ENCODE measurements at places on chromosomes 5 and 9.

GRCh38 chr5:35938568-35939227, at the start of gene CAPSL:
Gene CAPSL (minus strand): TSS chr5:35938622. CDS start chr5:35921120, 17,502 bp downstream.
- DNase-seq = peak; percentile 61

DNA sequence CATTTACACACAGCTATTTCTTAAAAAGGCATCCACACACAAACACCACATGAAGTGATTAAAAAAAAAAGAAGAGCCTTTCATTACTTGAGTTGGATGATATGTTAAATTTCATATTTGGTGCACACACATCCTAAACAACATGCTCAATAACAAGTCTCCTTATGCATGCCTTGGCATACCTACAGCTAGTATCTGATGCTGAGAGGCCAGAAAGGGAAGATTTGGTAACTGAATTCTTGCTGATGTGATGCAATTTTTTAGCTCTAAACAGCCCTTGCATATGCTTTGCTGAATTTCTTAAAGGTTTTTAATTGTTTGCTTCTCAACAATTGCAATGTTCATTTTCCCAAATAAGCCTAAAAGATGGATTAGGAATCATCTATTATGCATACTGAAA, 338.8 kb downstream of the ARL15 start:
- DNase-seq = no peak

- no peak for DNase-seq
Measured at GRCh38 chr5:74378464-74378863, 262.1 kb downstream of the ENC1 start.

GRCh38 chr5:83313436-83313835, 158.1 kb upstream of the VCAN start:
- DNase-seq = peak; percentile 74

- no peak for DNase-seq
Measured at GRCh38 chr9:13078164-13078563, 201.3 kb downstream of the MPDZ start.

DNA sequence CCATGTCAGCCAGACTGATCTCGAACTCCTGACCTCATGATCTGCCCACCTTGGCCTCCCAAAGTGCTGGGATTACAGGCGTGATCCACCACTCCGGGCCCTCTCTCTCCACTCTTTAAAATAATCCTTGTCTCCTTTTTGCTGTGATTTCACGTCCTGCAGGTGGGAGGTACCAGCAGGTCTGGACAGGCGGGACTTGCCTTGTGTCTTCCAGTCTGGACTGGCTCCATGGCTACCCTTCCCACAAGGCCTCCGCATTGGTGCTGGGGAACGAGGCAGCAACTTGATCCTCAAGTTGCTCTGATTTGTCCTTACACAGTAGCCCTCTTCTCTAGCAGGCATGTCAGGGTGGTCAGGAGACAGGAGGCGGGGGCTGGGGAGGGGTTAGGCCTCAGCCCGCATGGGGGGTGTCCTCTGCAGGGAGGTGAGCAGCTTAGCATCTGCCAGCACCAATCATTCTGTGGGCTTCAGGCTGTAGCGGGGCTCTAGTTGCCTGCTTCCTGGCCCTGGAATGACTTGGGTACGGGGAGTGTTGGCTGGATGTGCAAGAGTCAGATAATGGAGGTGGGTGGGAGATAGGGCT, 54.3 kb downstream of the TENT4A start:
- no peak for DNase-seq

DNA sequence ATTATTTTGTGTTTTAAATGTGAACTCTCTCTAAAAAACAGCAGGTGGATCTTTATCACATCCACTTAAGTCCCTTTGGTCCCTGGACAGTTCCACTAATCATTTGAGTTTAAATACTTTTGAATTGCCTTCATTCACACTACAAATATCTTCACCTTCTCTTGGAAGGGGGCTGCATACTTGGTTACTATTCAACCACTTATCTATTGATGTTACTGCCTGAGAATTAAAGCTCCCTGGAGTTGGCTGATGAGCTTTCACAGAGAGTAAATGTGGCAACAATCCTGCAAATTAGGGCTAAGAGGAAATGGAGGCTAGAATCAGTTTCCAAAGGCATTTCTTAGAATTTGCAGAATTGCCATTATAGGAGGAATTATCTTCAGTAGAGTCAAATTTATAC, 180.4 kb downstream of the ST8SIA4 start:
- DNase-seq = no peak

DNA sequence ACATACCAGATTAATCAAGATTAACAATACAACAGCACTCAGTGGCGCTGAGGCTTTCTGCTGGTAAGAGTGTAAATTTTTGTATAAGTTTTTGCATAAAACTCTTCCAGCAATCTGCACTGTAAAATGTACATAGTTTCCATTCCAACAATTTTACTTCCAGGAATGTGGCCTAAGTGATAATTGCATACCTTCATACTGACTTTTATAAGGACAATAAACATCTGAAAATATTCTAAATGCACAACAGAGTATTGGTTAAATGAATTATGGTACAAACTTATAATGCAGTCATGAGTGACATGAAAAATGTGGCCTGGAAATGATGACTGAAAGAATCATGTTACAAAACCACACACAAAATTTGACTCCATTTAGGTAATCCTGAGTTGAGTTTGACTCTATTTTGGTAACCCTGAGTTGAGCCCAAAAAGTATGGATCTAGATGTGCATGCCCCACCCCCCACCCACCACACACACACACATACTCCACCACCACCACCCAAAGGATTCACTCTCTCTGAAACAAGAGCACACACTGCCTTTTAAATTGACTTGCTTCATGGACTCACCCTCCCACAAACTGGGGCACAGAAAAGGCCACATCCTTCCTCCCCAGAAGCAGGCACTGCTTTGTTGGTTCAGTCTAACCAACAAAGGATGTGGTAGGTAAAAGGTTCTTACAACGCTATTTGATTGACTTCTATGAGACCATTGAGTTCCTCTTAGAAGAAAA, 137.6 kb downstream of the SUSD1 start:
- peak; percentile 98 for DNase-seq

- peak; percentile 1 for DNase-seq
Measured at GRCh38 chr5:146744068-146744745, 134.3 kb downstream of the PPP2R2B start.

DNA sequence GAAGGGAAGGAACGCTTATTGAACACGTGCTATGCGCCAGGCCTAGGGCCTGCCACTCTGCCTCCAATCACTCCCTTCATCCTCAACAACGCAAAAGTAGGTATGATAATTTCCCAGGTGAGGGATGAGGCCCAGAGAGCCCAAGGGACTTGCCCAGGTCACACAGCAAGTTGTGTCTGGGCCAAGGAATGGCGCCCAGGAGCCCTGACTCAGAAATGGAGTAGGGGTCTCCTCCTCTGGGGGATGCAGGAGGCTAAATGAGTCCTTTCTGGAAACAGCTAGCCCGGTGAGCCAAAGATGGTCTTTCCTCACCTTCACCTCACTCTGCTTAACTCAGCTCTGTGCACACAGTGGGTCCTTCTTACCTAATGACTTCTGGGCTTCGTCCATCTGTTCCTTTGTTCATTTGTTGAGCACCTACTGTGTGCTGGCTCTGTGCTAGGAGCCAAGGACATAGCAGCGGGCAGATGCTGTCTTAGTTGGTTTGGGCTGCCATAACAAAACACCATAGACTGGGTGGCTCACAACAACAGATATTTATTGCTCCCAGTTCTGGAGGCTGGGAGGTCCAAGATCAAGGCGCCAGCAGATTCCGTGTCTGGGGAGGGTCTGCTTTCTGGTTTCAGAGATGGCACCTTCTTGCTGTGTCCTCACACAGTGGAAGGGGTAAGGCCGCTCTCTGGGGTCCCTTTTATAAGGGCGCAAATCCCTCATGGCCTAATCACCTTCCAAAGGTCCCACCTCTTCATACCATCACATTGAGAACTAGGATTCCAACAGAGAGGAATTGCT, 22.3 kb upstream of the NEURL1B start:
- no peak for DNase-seq

GRCh38 chr5:74063346-74063745, 437.4 kb downstream of the ARHGEF28 start:
- DNase-seq = no peak

DNA sequence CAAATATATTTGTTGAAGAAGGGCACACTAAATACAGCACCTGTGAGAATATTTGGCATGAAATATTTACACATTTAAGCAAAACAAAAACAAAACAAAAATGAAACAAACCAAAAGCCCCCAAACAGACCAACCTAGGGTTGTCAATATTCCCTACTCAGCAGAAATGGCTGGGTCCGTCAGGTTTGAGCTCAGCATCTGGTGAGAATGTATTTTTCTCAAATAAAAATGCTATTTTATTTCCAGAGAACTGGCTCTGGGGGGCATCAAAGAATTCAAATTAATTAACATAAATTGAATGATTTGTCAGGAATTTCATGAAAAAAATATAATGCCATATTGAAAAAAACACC, 142.8 kb upstream of the COL5A1 start:
- DNase-seq = no peak

GRCh38 chr9:121852241-121852640, 200.8 kb downstream of the DAB2IP start:
- no peak for DNase-seq

DNA sequence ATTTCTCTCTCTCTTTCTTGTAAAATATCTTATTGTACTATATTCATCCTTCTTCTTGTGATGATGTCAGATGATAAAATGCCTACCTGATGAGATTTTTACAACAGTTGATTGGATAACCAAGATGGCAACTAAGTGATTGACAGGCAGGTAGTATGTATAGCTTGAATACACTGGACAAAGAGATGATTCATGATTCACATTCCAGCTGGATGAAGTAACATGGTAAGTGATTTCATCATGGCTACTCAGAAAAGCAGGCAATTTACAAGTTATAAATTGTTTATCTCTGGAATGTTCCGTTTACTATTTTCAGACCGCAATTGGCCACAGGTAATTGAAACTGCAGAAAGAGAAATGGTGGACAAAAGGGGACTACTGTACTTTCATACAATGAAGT, 1471.7 kb upstream of the C9orf72 start:
- DNase-seq = no peak

GRCh38 chr5:671459-672328, 21.5 kb downstream of the TPPP start:
- DNase-seq = peak; percentile 54

DNA sequence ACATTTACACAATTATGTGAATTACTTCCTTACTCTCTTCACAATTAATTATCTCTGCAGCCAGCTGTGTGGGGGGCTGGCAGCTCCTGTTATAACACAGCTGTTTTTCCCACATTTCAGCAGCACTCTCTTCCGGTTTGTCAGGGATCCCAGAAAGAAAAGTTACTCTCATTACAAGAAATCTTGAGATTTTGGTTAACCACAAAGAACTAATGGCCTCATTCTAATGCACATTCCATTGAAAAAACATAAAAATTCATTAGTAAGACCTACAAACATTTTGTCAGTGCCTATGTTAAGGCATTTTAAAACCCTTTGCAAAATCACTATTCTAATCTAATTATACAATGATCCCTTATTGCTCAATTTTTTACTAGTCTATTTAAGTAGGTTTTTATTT, 64.1 kb downstream of the PDE4D start:
- peak; percentile 85 for DNase-seq

- no peak for DNase-seq
Measured at GRCh38 chr5:17665836-17666235, 31.6 kb downstream of the TAF11L14 start.

GRCh38 chr9:32161720-32162119, 222.7 kb upstream of the ACO1 start:
- no peak for DNase-seq

- DNase-seq = peak; percentile 50
Measured at GRCh38 chr5:68680366-68680765, 413.4 kb upstream of the SLC30A5 start.

- peak; percentile 65 for DNase-seq
Measured at GRCh38 chr5:131272307-131272706, 8.5 kb downstream of the CDC42SE2 start.

GRCh38 chr9:127463911-127464310, 12.6 kb downstream of the LRSAM1 start:
- DNase-seq = no peak

DNA sequence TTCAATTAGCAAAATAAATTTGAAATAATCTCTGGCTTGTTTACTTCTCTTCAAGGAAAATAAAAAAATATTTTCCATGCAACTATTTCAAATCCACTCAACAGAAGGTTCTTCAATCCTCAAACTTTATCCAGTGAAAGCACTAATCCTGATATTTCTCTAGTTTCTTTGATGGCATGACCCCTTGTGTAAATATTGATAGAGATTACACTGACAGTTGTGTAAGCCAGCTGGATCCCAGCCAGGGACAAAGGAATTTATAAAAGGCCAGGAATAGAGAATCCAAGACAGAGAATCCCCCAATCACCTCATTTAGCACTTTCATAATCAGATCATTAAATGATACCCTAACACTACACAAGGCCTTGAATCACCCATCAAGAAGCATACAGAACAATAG, 135.2 kb downstream of the GNA14 start:
- DNase-seq = peak; percentile 26

DNA sequence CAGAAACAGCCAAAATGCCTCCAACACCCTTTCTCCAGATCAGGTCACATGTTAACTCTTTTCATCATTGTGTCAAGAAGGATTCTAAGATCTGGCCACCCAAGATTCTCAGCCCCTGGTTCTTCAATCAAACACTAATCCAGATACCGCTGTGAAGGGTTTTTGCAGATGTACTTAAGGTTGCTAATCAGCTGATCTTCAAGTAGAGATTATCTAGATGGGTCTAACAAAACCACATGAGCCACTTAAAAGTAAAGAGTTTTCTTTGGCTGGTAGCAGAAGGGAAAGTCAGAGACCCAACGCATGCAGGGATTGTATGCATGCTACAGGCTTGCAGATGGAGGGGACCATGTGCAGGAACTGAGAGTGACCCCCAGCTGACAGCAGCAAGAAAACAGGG, 267.9 kb downstream of the CDK5RAP2 start:
- DNase-seq = no peak

DNA sequence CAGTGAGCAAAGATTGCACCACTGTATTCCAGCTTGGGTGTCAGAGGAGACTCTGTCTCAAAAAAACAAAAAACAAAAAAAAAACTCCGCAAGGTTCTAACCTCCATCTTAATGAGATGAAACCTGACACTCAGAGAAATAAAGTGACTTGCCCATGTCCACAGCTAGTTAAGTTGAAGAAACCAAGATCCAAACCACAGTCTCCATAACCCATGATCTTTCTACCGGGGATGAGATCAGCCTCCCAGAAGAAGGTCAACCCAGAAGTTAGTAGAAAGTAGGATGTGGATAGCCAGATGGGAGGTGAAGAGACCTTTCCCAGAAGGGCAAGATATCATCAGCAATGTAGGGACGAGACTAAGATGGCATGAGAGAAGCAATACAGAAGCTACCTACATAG, 140.4 kb upstream of the ADRA1B start:
- no peak for DNase-seq

GRCh38 chr9:130483371-130483971, 38.7 kb downstream of the ASS1 start:
- no peak for DNase-seq

GRCh38 chr5:146630472-146630871, 114.5 kb upstream of the GPR151 start:
- DNase-seq = no peak

DNA sequence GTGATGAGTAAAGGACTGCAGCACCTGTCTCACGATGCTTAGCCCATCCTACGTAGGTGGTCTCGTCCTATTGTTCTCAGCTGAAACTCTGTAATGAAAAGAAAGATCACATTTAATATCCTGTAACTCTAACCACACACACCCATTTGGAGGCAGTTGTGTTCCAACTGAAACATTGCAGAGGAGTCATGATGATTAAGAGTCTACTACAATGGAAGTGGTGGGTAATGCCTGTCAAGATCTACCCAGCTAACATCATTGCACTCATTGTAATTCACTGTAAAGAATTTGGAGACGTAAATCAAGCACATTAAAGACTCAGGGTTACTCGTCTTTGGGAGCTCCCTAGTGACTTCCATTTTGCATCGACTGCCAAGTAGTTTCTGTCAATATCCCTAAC, 106.0 kb upstream of the PTPN3 start:
- DNase-seq = no peak

GRCh38 chr5:6488021-6488420, 39.4 kb downstream of the UBE2QL1 start:
- no peak for DNase-seq
